Activated CD4-positive, alpha-beta T cell treated with anti-CD3 and anti-CD28 coated beads, Interleukin-2, amount 10 ng/mL, durations not matched to agents 24 days and 14 days (primary cell): ENCODE measurements at places on chromosomes 7 and 10.

GRCh38 chr7:79282070-79282694 lies 171.3 kb downstream of the MAGI2 start:
- DNase-seq = no peak

GRCh38 chr10:73113551-73113950 lies 3.3 kb downstream of the NUDT13 start:
- DNase-seq = no peak

DNA sequence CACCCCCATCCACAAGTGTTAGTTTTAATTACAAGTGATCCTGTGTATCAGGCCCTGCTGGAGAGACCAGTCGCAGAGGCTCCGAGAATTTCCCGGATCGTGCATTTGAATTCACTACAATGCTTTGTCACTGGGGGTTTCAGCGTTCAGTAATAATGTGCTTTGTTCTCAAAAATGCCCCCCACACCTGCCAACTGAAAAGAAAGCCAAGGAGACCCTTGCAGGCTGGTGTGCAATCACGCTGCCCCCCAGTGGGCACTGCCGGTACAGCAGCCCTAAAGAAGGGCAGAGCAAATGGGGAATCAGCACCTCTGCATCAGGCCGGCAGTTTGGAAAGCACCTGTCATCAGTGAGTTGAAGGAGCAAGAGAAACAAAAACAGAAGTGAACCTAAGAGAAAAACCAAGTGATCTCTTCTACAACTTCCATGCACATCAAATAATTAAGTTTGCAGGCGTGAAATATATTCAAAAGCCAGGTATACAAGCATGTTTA lies 177.6 kb downstream of the PARD3 start:
- DNase-seq = peak; percentile 90

GRCh38 chr10:23106331-23107072 lies 11.1 kb downstream of the MSRB2 start:
- no peak for DNase-seq

DNA sequence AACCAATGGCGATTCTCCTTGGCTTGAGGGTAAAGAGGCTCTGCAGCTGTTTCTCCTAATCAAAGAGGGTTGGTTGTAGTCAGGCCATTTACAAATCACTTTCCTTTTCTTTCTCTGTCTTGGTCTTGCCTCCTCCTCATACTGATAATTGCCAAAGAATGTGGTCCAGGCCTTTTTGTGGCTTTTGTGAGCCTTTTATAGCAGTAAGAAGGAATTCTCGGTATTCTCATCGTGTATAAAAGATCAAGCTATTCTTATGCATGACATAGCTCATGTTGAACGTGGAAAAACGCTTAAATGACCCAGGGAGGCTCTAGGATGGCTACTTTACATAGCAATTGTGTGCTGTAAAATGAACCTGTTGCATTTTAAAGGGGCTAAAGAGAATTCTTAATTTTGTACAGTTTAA lies 62.6 kb downstream of the RBM20 start:
- no peak for DNase-seq

DNA sequence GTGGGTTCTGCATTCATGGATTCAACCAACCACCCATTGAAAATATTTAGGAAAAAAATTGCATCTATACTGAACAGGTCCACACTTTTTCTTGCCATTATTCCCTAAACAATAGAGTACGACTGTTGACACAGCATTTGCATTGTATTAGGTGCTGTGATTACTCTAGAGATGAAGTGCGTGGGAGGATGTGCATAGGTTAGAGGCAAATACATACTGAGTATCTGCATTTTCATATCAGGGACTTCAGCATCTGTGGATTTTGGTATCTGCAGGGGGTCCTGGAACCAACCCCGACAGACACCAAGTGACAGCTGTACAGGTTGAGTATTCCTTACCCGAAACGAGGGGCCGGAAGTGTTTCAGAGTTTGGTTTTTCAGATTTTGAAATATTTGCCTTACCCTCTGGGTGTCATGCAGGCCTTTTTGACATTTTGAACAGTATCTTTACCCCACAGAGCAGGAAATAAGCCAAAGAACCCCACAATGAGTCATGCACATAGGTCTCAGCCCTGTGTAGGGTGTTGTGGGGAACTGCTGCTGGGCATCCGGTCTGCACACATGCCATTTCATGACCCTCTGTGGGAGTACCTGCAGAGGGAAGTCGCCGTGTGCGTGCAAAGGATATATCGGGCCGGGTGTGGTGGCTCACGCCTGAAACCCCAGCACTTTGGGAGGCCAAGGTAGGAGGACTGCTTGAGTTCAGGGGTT lies 14.5 kb downstream of the NUDT5 start:
- peak; percentile 90 for DNase-seq

DNA sequence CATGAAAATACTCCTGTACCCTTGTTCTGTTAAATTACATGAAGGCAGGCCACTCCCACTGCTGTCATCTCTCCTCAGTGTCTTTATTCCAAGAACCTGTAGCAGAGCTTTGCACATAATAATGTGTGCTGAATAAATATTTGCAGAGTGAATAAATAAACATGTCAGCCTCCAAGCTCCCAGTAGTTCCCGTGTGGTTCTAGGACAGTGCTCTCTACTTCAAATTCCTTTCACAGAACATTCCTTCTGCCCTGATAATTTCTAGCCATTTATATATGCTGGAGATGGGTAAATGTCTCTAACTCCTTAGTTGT lies 20.3 kb upstream of the HYAL4 start:
- no peak for DNase-seq

DNA sequence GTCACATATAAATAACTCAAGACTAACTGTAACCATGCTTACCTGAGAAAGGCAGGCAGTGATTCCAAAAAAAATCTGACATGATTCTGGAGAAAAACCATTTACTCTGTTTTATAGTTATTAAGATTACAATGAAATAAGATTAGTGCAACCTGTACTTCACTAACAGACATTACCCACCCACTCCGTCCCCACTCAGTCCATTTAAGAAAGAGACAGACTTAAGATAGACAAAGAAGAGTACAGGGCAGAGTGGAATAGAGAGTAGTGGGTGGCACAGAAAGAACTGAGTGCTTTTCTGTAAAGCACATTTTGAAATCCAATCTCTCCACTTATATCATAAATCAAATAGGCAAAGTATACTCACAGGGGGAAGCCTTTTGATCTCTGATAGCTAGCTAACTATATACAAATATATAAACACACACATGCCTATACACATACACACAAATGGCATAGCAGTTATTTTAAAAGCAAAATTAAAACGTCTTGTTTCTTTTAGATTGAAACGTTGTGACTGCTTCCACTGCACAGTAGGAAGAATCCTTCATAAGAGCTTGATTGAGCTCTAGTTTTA lies 11.9 kb downstream of the PAXIP1 start:
- no peak for DNase-seq

- DNase-seq = no peak
These were observed 184.3 kb upstream of the SLC26A5 start for GRCh38 chr7:103630318-103630717.

- no peak for DNase-seq
These were observed 19.4 kb downstream of the MKLN1 start for GRCh38 chr7:131346885-131347592.

DNA sequence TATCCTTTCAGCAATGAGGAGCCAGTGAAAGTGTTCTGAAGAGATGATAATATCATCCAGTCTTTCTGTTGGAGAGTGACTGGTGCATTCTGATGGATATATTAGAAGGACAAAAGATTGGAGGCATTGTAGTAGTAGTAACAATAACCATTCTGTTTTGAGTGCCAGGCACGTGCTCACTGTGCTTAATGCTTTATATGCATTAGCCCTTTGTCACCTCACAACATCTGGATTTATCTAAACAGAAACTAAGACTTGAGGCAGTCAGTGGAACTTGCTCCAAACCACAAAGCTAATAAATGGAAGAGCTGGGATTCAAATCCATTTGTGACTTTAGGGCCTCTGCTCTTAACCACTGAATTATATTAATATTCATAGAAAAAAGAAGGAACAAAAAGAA lies 84.5 kb upstream of the OIT3 start:
- no peak for DNase-seq

GRCh38 chr7:68393051-68393450 lies 1205.2 kb upstream of the AUTS2 start:
- DNase-seq = no peak
